ENCODE measurements at places on chromosomes 12 and 14.

- no peak for DNase-seq
Measured at GRCh38 chr12:113151655-113152054, 2.1 kb downstream of the CFAP73 start.

- no peak for DNase-seq
Measured at GRCh38 chr14:70631948-70632347, 9.8 kb upstream of the TTC9 start.

DNA sequence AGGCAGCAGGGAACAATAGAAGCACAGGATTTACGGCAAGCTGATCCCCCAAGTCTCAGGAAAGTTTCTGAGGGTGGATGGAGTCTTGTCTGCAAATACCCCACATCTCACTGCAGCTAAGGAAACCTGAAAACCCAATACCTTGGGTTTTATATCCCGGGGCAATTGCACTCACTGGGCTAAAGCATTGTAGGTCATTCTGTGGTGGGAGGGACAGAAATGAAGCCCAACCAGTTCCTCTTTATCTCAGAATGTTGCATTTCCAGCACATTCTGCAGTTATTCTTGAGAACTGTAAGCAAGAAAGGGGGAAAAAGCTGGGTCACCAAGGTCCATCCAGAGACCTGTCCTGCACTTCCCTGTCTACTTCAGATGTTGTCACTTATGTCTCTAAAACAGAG is 39.8 kb downstream of the C12orf42 start:
- no peak for DNase-seq

DNA sequence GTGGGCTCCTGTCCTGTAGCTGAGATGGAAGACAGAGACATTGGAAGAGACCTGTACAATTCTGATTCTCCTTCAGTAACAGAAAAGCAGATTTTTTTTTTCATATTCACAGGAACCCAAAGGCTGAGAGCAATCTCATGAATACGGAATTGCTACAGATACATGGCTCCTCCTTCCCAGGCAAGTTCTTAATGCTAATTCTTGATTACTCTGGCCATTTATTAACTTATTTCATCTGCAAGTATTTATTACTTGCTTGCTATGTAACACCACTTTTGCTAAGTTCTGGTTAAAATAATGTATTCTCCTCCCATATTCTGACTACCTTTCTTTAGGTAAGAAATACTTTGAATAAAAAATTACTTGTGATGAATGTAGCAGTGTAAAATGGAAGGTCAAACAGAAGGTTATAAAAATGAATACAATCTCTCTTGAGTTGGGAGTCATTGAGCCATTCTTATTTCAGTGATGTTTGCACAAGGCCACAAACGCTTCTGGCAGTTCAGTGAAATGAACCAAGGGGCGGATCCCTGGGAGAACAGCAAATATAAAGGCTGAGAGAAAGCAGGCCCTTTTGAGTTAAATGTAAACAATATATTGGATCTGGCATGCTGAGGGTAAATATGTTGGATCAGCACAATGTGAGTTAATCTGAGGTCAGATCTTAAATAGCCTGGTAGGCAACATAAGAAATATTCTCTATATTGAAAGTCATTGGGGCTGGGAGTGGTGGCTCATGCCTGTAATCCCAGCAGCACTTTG is 37.6 kb downstream of the MUCL1 start:
- peak; percentile 73 for DNase-seq

DNA sequence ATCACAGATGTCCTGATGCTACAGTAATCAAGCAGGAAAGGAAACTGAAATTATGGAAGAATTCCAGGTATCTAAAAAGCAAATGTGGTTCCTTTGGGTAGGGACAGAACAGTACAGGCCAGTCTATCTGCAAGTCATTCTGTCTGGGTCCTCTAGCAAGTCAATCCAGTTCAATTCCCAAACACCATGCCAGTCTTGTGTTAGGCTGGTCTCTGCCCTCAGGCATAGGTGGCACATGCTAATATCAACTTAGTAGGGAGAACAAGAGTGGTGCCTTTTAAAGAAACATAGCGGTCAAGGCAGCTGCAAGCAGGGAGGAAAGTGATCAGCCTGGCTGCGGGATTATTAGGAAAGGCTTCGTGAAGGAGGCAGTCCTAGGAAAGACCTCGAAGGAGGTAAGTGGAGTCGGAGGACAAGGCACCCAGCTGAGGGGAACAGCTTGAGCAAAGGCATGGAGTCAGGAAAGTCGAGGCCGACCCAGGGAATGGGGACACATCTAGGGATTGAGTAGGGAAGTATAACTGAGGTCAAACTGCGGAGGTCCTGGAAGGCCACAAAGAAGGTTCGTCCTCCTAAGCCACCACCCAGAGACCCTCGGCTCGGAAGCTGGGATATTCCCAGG is 3.8 kb upstream of the PLEKHG6 start:
- no peak for DNase-seq

DNA sequence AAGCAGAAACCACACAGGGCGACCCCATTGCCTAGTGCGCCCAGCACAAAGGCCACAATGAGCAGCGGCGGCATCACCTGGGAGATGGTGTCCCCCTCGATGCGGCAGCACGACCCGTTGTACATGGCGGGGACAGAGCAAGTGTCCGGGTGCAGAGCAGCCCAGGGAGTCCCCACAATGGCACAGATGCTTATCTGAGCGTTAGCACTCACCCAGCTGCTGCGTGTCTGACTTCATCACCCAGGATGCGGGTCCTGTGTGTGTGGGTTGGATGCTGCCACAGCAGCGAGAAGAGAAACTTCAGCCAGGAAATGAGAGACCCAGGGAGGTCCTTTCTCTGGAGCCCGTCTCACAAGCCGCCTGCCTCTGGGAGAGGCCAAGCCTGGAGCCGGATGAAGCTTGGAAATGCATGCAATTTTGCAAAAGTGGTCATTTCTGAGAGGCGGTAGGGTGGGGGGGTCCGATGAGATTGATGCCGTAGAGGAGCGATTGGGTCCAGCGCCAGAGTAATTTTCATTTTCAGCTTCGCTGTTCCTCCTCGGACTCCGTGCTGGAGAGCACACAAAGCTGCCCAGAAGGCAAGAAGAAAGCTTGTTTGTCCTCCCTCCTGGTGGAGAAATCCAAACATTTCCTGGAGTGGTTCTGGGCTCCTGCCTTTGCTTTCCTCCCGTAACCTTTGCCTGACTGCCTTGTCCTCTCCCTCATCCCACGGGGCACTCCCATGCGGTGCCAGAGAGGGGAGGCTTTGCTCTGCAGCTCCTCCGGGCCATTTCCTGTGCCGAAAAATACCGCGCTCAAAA is at the start of gene HCAR1:
HCAR1 (minus strand) TSS at position 630 of the 800 bp plus-strand sequence; CDS start at position 125, 505 bp downstream.
- no peak for DNase-seq

GRCh38 chr14:20428010-20428365 is 8.0 kb downstream of the KLHL33 start:
- DNase-seq: no peak

- no peak for DNase-seq
Measured at GRCh38 chr12:52682381-52682660, 2.1 kb upstream of the KRT1 start.

DNA sequence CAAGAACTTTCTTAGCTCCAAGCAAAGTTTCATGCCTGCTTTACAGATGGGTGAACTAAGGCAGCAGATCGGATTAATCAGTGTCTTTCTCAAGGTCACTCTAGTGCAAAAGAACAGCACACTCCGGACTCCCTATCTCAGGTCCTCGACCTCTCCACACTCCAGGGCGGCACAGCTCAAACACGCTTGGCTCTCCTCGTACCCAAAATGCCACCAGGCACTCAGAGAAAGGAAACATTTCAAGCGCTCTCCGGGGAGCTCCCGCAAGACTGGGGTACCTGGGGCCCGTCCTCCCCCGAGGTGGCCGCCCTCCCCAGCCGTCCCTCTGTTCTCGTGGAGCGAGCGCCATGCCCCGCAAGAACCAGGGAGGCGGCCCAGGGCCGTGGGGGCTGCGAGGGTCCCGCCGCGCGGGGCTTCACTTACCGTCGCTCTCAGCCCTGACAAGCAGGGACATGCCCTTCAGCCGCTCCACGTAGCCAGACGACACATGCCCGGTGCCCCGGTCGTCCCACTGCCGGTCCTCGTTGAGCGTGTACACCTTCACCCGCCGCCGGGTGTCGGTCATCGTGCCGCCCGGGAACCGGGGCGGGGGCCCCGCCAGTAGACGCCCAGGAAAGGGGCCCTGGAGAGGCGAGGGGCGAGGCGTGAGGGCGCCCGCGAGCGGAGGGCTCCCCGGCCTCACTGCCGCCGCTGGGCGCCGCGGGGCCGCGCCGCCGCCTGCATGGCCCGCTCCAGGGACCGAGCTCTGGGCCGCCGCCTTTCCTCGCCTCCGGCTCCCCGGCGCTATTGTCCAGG is 830 bp downstream of the PPP4R3A start:
- DNase-seq: no peak

DNA sequence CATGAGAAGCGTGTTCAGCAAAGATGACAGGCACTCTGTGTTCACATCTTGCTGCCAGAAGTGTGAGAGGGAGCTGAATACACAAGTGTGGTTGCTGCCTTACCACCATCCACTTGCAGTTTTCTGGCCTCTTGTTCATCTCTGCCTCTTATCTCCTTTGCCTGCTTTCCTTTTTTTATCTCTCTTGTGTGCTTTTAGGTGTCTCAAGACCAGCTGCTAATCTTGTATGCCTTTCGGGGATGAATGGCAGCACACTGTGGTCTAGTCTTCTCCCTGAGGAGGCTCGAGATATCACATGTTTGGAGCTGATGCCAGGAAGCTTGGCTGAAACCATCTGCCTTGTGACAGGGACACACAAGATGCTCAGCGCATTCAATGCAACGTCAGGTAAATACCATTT is 17.2 kb downstream of the FAM234B start:
- DNase-seq: no peak

DNA sequence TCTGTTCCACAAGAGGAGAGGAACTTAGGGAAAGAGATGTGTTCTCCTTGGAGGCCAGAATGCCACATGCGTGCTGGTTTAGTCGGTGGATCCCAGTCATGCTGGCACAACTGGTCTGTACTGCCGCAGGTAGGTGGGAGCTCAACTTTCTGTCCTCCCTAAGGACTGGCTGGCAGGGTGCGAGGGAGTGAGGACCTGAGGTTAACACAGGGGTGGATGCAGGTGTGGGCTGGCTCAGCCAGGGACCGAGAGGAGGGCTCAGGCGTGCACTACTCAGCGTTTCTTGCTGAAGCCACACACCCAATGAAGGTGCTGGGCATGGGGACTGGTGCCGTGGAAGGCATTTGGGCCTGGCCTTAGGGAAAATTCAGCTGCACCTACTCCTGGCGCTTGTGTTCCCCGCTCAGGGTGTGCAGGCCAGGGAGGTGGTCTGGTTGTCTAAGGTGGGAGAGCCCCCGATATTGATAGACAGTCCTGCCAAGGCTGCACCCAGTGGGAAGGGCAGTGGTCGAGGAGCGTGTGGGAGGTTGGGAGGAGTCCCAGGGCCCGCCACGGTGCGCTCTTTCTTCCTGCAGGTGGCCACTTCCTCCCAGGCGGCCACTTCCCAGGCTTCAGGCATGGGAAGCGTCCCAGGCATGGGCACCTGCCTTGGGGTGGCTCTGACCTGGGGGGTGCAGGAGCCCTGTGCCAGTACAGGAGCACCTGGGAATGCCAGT is 138.4 kb downstream of the ADGRD1 start:
- no peak for DNase-seq

- DNase-seq: no peak
Measured at GRCh38 chr12:49776858-49777257, 35.5 kb downstream of the TMBIM6 start.

DNA sequence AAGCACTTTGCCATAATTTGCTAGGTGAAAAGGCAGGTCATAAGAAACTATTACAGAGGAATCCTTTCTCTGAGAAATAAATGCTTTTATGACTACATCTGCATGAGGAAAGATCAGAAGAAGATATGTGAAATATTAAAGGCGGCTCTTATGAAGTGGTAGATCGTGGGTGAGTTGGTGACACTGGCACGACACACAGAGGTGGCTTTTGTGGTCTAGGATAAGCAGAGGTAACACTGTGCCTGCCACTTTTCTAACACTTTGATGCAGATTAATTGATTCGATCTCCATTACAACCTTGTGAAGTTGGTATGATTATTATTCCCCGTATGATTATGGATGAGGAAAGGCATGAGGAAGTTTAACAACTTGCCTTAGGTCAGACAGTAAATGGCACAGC is 60.0 kb upstream of the ELK3 start:
- no peak for DNase-seq

DNA sequence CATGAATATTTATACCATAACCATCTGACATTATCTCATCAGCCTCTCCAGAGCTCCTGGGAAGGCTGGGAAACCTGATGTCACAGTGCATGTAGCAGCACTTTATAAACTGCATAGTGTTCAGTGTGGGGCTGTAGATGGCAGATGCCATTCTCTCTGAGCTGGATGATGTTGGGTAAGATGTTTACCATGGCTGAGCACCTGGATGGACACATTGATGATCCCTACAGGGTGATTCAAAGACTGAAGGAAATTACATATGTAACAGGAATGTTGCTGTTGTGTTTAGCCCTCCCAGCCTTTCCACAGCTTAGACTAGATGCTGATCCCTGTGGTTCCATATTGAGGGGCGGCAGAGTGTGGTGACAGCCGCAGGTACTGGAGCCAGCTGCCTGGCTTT is 37.4 kb downstream of the IFT43 start:
- no peak for DNase-seq

DNA sequence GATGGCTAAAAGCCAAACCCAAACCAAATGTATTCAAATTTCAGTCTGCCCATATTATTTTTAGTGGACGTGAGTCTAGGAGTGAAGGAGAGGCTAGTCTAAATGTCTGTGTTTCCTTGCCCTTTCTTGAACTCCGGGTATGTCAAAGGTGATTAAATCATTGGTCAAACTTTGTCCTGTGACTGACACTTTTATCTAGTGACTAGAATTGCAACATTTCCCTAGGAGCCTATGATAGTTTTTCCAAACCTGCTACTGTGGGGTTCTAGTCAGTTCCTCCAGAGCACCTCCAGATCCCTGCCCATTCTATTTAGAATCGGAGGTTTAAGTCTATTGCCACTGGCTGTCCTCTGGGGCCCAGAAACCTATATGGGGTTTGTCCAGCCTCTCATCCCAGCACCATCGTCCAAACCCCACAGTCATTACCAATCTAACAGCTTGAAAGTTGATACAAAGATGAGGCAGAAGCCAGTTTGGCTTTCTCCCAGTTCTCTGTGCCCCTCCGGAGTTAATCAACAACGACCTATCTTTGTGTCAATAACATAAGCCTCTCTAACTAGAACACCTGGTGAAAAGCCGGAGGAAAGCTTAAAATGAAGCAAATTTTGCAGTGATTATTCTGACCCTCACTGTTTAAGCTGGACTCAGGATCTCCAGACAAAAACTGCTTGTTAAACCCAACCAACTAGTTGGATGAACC is 306.7 kb downstream of the ZFP36L1 start:
- no peak for DNase-seq

- DNase-seq: no peak
Measured at GRCh38 chr12:117818400-117818799, 150.4 kb downstream of the KSR2 start.

GRCh38 chr14:34023824-34024767 is 73.2 kb upstream of the EGLN3 start:
- DNase-seq: no peak

Measured in NCI-H1436 treated with DMSO at 0.1 percent for 48 hours (cell line).